ENCODE measurements at places on chromosomes 2 and 18. TPM values are rescaled to one million over a fixed set of nuclear protein-coding genes. Genes with fewer than 3 reads are reported as not detected.

DIPK1C gene
- not detected for total RNA-seq

GRCh38 chr2:172698041-172698863 lies 37.4 kb upstream of the RAPGEF4 start:
- no peak for DNase-seq

DNA sequence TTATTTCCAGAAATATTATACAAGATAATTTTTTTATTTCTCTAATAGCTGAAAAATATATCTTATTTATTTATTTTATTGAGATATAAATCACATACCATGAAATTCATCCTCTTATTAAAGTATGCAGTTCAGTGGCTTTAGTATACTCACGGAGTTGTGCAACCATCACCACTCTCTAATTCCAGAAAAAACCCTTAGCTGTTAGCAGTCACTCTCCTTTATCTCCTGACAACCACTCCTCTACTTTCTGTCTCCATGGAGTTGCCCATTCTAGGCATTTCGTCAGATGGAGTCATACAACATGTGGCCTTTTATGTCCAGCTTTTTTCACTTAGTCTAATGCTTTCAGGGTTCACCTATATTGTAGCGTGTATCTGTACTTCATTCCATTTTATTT lies 66.5 kb downstream of the TCF7L1 start:
- no peak for DNase-seq

GRCh38 chr2:122515731-122516290 lies 760.4 kb downstream of the TSN start:
- DNase-seq, result no peak
